Peyer's patch (tissue), 4 donors: ENCODE measurements at places on chromosomes 3 and 15. TPM values are rescaled to one million over a fixed set of nuclear protein-coding genes. Genes with fewer than 3 reads are reported as not detected.

DNA sequence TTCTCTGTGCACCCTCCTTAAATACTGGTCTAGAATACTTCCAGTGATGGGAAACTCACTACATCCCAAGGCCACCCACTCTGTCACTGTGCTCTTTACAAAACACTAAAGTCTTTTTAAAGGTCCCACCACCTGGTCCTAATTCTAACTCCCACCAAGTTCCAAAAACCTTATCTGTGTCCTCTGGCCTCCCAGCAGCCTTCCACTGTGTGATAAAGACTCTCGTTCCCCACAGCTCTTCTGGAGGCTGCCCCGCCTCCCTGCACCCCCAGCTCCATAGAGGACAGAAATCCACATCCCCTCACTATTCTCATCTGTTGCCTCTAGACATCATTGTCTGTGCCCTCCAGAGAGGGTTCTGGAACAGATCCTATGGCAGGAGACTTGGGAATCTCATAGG is 276.4 kb downstream of the FAM43A start:
- no peak for DNase-seq

- no peak for DNase-seq
Measured at GRCh38 chr3:24450160-24450907, 44.3 kb downstream of the THRB start.

GRCh38 chr3:197809356-197810020 is 18.4 kb downstream of the LRCH3 start:
- no peak for DNase-seq

DNA sequence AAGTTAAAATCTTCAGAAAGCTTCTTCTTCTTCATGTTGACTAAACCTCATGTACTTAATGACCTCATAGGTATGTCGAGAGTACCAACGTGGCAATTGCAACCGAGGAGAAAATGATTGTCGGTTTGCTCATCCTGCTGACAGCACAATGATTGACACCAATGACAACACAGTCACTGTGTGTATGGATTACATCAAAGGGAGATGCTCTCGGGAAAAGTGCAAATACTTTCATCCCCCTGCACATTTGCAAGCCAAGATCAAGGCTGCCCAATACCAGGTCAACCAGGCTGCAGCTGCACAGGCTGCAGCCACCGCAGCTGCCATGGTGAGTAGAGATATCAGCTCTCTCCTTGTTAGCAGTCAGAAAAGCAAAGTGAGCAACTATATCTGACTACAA is 176.5 kb downstream of the MBNL1 start:
- DNase-seq, result no peak

DNA sequence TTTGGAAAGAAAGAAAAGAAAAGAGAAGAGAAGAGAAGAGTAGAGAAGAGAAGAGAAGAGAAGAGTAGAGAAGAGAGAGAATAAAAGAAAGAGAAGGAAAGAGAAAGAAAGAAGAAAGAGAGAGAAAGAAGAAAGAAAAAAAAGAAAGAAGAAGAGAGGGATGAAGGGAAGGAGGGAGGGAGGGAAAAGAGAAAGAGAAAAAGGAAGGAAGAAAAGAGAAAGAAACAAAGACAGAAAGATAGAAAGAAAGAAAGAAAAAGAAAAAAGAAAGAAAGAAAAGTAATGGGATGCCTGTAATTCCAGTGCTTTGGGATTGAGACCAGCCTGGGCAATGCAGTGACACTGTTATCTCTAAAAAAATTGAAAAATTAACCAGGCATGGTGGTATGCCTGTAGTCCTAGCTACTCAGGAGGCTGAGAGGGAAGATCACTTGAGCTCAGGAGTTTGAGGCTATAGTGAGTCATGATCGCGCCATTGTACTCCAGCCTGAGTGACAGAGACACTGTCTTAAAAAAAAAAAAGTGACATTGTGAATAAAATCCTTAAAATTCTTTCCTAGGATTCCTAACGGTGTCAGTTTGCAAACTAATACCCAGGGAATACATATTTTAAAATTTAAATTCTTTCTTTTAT is 1.7 kb downstream of the RASL12 start:
- DNase-seq, result no peak

DNA sequence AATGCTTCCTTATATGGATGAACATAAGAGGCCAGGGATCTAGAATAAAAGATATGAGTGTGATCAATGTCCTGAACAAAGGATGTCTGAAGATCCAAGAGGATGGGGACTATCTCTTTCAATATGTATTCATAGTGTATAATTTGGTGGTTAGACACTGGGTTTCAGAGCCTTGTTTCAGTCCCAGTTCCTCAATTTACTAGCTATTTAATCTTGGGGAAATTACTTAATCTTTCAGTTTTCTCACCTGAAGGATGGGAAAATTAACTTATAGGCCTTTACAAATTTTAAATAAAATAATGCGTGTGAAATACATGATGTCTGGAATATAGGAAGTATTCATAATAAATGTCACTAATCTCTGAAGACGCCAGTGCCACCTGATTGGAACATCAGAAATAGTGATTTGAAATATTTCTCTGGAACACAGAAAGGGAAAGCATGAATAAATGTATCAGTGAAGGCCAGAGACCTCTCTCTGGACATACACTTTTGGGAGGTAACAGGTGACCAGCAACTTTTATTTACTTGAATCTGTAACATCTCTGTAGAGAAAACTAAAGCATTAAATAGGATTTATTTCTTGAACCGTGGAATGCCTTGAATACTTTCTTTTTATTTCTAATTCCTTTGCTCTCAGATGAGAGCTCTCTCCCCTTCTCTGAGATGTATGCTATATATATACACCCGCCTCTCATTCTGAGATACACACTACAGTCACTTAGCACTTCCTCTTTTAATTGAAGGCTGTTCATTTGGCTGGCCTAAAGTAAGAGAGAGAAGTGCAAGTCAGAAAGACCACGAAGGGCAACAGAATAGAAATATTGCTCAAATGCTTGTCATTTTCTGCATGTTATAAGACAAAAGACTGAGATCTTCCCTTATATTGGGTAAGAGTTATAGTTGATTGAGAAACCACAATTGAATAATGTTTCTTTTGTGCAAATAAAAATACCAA is 407.1 kb downstream of the LSAMP start:
- no peak for DNase-seq

- no peak for DNase-seq
Measured at GRCh38 chr3:68936856-68937255, 4.5 kb upstream of the TAFA4 start.

DNA sequence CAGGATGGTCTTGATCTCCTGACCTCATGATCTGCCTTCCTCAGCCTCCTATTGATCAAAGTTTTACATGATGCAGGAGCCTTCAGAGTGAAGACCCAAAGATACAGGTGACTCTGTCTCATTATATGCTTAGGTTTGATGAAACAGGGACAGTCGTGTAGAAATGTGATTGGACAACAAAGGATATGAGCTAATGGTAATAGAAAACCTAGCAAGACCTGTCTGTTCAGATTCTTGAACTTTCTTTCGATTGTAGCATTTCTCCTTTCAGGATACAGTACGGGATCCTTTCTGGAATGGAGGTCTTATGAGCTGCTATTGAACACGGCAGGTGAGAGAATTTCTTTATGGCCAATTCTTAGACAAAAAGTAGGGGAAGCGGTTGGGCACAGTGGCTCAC is at the start of gene ACKR2:
ACKR2 (plus strand) TSS at position 244 of the 400 bp plus-strand sequence. CDS start 55,058 bp downstream, outside the sequence.
- DNase-seq, result no peak

DNA sequence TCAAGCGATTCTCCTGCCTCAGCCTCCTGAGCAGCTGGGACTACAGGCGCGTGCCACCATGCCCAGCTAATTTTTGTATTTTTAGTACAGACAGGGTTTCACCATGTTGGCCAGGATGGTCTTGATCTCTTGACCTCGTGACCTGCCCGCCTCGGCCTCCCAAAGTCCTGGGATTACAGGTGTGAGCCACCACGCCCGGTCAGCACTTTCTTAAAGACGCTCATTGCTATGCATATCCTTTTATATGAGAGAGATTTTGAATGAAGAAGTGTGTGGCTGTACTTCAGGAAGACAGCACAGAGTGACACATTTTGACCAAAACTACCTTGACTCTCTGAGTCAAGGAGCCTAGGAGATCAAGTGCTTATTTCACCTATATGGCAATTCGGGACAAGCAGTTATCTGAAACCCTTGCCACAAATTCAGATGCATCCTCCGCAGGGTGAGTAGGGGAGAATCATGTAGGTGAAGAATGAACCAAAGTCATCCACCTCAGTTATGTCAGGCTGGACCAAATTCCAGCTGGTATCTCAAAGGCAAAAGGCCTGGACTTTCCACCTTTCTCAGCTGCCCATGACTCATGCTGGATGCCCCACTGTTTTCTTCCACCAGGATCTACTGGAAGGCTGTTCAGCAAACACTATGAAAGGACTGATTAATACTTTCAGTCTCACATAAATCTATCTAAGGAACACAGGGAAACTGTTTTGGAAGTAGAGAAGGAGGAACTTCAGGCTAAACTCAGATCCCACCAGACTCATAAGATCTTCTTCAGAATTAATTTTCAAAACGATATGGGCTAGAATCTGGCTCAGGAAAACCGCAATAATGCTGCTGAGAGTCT is 31.9 kb downstream of the SUSD5 start:
- no peak for DNase-seq

- DNase-seq, result no peak
Measured at GRCh38 chr15:66129586-66129985, 124.0 kb downstream of the MEGF11 start.

DNA sequence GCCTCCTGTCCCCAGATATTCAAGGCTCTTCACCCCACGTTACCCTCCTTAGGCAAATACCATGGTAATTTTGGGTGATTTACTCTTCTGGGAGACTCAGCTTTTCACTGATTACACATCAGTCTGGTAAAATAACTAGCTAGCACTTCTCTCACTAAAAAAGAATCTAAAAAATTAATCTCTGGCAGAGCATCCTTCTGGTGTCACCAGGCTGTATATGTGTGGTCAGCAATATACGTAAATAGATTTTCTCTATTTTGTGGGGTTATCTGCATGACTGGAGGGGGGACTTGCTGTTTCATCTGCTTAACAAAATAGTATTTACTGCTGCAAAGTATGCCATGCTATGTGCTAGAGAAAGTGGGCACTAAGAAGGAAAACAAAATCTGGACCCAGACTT is 45.1 kb downstream of the LRRC28 start:
- no peak for DNase-seq

DNA sequence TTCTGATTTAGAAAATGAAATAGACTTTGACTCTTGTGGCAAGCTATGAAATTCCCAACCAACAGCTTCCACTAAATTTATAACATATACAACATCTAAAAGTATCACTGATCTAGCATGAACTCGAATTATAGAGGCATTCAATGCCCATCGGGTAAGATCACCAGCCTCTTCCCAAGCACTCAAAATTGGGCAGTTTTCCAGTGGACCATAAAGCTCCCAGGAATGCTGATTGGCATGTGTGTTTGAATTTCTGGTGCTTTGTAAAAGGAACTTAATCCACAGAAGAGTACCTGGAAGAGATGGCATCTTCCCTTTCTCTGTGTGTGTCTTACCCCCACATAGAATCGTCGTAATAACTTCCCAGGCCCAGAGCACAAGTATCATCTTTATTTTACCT is 10.0 kb downstream of the LRTM1 start:
- no peak for DNase-seq

DNA sequence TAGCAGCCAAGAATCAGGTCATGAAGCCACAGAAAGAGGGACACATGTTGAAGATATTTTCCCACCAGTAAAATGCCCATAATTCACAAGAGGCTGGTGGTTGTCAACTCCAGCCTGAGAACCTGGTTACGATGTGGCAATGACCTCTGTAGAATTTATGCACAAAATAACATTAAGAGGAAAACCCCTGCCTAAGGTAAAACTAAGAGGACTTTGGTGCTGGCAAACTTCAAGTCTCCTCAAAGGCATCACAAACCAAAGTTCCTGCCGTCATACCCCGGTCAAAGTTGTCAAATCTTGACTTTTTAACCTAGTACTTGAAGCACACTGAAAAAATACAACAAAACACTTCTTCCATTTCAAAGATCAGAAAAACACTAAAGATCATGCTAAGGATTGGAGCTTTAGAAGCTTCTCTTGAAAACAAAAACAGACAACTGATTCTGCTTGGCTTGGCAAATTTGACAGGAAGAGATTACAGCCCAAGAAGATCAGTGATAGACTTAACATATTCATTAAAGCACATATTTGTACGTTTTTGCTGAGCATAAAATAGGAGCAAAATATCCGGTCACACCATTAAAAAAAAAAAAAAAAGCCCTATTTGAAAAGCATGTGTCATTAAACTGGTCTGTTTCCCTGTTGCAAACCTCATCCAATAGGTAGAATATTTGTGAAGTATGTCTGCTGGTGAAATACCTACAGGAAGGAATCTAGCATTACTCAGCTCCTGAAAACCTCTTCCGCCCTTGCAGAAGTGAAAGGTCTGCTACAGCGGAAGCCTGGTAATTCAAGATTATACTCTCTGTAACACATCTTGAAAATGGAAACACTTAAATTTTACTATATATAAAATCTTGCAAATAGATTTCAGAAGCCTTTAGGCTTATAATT is 22.8 kb downstream of the EIF4E3 start:
- DNase-seq, result no peak

- no peak for DNase-seq
Measured at GRCh38 chr3:59878038-59878427, 828.2 kb upstream of the CFAP20DC start.

- DNase-seq, result no peak
Measured at GRCh38 chr3:30253832-30254231, 352.6 kb upstream of the TGFBR2 start.

- DNase-seq, result no peak
Measured at GRCh38 chr15:36925653-36926426, 174.5 kb downstream of the MEIS2 start.

ZNF385D gene
- 3.3 TPM for total RNA-seq

STXBP5L gene
- under 0.01 TPM for total RNA-seq

TTC21A gene
- total RNA-seq, result 8.4 TPM

ADGRG7 gene
- total RNA-seq, result 5.8 TPM

MAPKAPK3 gene
- total RNA-seq, result 44.0 TPM

TRPC1 gene
- 1.1 TPM for total RNA-seq

LDHAL6B gene
- total RNA-seq, result not detected

CELF6 gene
- 3.6 TPM for total RNA-seq

MUSTN1 gene
- 28.9 TPM for total RNA-seq

BSN gene
- total RNA-seq, result 3.3 TPM

PTPN23 gene
- 284 TPM for total RNA-seq
